Right cardiac atrium (tissue), 5 donors: ENCODE measurements at places on chromosomes 16 and 17.

DNA sequence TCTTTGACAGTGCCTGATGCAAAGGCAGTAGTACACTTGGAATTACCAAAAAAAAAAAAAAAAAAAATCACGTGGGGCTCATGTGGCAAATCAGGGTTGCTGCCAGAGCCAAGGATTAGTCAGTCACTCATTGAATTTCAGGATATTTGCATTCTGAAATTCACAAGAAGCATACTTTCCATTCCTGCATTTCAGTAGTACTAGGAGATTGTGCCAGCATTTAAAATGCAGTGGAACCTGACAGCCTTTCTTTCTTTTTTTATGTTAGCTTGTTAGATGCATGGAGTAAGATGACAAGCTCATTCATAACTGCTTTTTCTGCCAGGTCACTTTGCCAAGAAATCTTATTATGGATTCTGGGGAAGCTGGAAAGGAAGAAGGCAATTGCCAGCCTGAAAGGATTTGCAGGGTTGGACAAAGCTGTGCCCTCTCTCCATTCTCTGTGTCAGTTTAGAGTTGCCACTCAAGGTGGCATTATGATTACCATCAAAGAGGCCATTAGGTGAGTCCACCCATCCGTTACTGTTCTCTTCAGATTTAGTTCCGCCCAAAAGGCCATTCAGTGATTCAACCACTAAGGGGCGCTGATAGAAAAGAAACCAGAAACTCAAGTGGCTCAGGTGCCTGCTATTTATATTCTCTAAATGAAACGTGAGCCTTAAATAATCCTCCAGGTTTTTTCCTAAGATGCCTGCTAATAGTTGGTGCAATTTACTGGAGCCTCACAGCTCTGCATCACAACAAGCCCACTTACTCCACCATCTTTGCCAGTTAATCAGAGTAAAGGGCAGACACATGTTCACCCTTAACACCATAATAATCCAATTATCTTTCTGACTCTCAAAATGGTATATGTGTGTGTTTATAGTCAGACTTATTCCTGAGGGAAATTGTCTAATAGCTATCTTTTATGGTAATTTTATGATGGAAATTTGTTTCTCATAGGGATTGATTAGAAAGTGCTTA lies 59.0 kb downstream of the TANGO6 start:
- DNase-seq, result no peak

DNA sequence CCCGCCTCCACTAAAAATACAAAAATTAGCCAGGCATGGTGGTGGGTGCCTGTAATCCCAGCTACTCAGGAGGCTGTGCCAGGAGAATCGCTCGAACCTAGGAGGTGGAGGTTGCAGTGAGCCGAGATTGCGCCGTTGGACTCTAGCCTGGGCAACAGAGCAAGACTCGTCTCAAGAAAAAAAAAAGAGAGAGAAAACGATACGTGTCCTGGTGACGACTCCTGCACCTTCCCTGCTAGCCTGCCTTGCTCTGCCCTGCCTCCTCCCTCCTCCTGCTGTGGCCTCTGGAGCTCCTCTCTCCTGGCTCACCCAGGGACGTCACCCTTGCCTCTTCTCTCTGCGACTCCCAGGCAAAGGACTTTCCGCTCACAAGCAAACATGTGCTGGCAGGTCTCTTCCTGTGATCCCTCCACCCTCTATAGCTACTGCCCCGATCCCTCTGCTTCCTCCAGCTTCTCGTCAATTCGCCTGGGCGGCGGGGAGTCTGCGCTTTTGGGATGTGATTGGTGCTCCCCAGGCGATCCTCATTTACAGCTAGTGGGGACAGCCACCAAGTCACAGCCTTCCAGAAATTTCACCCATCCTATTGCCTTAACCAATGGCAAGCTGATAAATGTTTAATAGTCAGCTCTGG lies 25.5 kb upstream of the CBX4 start:
- DNase-seq, result peak; percentile 27

DNA sequence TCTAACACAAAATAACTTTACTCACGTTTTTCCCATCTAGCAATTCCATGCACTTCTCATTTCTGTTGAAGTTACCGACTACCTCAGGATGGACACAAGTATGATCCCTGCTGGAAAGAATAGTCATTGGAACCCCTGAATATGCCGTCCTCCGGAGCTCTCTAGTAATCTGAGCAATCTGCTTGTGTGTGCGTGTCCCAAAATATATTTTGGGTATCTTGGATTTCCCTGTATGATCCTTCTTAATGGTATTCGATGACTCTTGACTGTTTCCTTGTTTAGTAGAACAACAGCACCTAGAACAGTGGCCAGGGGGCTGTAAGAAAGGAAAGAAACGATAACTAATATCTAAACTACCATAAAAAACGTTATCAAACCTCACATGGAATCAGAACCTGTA lies 54.9 kb downstream of the BRIP1 start:
- DNase-seq, result no peak

DNA sequence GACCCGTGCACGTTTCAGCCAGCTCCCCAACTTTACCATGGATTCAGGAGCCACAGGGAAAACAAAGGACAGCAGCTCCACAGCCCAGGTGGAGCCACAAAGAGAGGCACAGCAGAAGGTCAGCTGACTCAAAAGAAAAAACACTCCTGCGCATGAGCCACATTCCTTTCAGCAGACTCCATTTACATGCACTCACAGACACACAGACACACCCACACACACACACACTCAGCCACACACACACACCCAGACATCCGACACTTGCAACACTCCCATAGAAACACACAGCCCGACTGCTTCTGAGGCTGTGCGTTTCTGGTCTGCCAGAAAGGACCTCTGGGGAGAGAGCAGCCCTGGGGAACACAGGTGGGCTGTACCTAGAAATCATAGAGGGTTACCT lies 2335.5 kb downstream of the TP53TG3F start:
- DNase-seq, result no peak

DNA sequence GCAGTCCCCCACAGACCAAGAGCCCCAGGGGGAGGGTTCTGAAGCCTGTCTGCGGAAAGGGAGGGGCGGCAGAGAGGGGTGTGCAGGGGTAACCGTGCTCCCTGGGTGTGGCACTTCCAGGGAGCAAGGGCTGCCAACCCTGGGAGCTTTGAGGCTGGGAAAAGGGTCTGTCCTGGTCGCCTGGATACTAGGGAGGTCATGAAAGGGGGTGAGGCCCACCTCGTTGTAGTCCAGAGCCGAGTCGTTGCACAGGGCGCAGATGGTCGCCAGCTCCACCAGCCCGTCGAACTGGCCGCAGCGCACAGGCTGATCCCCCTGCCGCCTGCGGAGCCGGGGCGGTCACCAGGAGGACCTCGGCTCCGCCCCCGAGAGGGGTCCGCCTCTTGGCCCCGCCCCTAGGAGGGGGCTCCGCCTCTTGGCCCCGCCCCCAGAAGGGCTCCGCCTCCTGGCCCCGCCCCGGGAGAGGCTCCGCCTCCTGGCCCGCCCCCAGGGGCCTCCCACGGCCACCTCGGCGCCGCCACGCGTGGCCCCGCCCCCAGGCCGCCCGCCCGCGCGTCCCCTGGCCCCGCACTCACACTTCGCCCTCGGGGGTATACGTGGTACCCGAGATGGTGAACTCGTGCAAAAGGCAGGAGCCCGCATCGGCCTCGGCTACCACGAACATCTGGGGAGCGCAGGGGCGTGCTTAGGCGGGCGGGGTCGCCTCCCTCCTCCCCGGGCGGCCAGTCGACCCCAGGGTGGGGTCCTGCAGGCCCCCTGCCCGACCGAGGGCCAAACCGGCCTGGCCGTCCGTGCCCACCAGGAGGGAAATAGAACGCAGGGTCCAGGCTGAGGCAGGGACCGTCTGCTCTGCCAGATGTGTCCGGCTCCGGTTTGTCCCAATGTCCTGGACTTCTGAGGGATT lies 19.5 kb downstream of the ATP2A3 start:
- peak; percentile 73 for DNase-seq

- no peak for DNase-seq
These were observed 19.9 kb upstream of the COL1A1 start for GRCh38 chr17:50221266-50221863.

GRCh38 chr16:51237207-51237606 lies 86.1 kb upstream of the SALL1 start:
- DNase-seq, result no peak

GRCh38 chr16:54115558-54115957 lies 171.0 kb downstream of the IRX3 start:
- DNase-seq, result no peak

- DNase-seq, result no peak
These were observed 26.9 kb downstream of the OR3A1 start for GRCh38 chr17:3271072-3271848.

DNA sequence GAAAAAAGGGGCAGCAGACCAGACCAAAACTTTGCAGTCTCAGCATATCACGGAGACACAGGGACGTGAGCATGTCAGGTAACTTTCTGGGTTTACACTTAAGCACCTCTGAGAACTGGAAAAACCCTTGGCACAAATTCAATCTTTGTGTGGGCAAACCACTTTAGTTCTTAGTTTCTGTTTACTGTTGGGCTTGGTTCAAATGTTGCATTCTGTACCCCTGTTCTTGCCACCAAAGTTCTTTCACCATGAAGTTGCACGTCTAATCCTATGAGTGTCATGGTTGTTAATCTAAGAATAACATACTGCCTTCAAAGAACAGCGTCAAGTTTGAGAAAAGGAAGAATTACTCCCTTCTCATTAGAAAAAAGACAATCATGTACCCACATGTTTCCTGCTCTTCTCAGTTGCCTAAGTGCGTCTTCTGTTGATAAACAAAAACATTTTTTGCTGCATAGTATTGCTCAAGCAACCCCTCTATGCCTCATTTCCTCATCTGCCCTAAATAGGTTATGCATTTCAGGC lies 11.6 kb downstream of the KRT33A start:
- no peak for DNase-seq

GRCh38 chr16:18816286-18816685 lies 14.9 kb upstream of the ARL6IP1 start:
- no peak for DNase-seq

- no peak for DNase-seq
These were observed 184.8 kb downstream of the CCDC182 start for GRCh38 chr17:57560319-57560705.

DNA sequence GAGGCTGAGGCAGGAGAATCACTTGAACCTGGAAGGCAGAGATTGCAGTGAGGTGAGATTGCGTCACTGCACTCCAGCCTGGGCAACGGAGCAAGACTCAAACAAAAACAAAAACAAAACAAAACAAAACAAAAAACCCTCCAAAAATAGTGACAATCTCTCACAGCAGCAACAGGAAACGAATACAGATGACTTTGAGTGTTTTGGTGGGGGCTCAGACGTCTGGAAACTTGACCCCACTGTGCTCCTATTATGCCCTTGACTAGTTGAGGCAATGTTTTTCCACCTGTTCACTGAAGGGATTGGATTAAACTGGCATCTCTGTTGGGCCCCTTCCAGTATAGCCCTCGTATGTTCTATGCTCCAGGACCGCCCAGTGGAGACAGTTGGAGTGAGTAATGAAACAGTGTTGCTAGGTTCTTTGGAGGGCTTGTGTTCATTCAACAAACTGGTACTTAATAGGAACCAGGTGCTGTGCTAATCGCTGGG lies 167.0 kb downstream of the UTP18 start:
- DNase-seq, result no peak

GRCh38 chr16:25340973-25341372 lies 83.3 kb upstream of the ZKSCAN2 start:
- no peak for DNase-seq

DNA sequence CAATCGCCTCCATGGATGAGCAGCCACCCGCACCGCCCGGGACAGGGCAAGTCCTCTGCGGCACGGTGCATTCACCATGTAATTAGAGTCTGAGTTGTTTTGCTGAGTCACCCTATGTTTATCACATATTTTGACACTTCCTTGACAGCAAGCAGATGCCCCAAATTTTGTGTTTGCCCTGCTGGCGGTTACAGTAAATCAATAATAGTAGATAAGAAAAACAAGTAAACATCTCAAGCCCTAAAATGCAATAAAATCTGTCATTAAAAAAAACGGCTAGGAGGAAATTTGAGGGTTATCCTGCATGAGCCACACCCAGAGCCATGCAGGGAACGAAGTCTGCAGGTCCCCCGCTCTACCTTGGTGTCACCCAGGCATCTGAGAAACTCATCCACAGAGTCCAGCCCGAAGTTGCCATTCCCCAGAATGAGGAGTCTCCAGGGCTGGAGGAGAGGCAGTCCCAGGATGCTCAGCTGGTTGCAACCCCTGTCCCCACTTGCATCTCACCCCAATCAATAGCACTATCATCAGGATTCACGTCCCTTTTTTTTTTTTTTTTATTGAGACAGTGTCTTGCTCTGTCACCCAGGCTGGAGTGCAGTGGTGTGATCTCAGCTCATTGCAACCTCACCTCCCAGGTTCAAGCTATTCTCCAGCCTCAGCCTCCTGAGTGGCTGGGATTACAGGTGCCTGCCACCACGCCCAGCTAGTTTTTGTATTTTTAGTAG lies 16.5 kb upstream of the ST6GALNAC1 start:
- no peak for DNase-seq

- DNase-seq, result no peak
These were observed 35.9 kb downstream of the NACA2 start for GRCh38 chr17:61555127-61555566.

- no peak for DNase-seq
These were observed 560.6 kb downstream of the CDH13 start for GRCh38 chr16:83187405-83187804.

DNA sequence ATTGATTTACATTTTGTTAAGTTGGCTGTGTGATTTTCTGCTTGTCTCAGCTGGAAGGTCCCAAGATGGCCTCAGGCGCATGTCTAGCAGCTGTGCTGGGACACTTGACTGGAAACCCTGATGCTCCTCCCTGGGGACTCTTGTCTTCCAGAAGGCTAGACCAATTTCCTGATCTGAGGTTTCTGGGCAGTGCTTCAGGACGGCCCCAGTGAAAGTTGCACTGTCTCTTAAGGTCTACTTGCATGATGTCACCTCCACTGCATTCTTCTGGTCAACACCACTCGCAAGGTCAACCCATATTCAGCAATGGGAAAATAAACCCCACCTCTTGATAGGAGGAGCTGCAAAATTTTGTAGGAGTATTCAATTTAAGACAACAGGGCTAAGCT lies 116.0 kb downstream of the SALL1 start:
- DNase-seq, result no peak

DNA sequence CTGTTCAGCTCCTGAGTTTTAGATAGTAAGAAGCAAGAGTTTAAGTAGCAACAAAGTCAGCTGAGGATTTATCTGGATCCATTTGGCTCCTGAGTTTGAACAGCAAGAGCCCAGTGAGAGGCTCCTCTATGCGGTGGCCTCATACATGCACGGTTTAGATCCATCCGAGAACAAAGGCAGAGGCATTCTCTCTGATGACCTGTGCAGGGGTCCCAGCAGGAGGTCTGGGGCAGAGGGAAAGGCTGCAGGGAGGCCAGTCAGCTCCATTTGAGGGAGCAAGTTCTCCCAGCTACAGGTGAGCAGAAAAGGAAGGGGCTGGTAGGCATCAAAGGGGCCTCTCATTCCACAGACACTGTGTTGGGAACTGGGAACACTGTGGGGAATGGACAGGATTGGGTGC lies 16.5 kb downstream of the PITPNM3 start:
- no peak for DNase-seq

GRCh38 chr17:18102640-18103039 lies 5.9 kb upstream of the MYO15A start:
- DNase-seq, result no peak

DNA sequence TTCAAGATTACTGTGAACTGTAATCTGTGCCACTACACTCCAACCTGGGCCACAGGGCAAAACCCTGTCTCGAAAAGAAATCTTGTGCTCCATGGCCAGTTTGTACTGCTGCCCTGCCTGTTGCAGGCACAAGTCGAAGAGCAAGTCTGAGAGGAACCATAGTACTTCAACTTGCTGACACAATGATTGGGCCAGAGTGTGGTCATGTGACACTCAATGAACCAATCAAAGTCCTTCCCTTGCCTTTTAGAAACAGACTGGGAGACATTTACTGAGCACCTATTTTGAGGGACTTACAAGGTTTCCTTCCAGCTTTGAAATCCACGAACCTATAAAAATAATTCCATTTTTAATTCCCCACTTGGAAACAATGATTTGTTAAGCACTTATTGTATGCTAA lies 39.8 kb upstream of the TMC5 start:
- no peak for DNase-seq
